ENCODE measurements at places on chromosomes 12 and 14.

DNA sequence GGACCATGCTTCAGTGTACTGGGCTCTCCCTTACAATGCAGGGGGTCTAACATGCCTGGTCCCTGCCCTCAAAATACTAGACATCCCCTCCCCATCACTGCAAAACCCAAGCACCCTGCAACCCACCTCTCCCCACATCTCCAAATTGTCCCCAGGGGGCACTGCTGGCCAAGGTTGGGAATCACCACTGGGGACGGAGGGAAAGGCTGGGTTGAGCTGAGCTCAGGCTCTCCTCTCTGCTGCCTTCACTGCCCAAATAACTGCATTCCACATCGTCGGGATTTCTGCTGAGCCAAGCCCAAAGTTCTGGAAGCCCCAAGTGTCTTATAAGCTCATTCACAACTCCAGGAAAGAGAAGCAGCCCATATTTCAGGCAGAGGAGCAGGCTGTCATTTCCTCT, 69.6 kb downstream of the NT5DC3 start:
- DNase-seq: no peak

DNA sequence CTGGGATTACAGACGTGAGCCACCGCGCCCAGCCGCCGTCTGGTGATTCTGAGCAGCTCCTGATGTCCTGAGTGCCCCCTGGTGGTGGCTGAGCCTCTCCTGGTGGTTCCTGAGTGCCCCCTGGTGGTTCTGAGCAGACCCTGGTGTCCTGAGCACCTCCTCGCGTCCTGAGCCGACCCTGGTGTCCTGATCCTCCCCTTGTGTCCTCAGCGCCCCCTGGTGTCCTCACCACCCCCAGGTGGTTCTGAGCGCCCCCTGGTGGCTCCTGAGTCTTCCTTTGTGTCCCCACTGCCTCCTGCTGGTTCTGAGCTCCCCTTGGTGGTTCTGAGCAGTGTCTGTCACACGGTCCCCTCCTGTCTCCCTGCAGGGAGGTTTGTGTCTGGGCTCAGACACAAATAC, 1304.9 kb downstream of the TMEM121 start:
- no peak for DNase-seq

DNA sequence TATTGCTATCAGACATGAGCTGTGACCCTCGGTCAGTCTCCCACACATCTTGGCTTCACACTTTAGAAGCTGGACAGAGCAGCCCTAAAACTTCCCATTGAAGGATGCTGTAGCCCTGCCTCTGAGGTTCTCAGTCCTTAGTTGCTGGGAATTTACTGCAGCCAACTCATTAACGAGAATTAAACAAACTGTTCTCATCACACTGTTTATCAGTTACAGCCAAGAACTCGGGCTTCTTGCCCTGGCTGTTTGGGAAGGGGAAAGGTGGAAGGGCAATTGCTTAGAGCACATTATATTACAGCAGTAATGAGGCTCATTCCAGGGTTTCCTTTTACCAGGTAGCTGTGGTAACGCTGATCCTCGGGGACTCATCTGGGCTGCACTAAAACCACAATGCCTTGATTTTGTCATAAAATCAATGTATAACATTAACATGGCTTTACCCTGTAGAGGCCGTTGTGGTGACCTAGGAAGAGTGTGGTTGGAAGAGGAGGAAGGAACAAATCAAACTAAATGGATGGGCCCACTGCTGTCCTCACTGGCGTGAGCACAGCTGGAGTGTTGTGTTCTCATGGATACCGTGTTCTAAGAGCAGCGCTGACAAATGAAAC, 87.1 kb downstream of the GPR135 start:
- DNase-seq: peak; percentile 21

DNA sequence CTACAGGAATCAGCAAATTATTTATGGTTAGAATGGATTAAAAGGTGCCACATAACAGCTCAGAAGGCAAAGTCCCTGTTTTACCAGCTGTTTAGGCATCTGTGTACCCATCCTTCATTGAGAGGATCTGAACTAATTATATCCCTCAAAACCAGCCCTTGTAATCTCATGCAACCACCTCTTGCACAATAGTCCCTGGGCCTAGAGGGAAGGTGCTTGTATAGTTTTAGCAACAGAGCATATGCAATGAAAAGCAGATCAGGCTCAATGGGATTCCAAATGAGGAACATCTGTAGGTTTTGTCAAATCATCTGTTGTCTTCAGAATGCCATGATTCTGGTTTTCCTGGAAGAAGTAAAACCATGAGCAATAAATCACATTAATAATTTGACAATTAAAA, 26.0 kb upstream of the GLIPR1L2 start:
- no peak for DNase-seq

GRCh38 chr14:96484399-96484798, 17.8 kb upstream of the PAPOLA start:
- no peak for DNase-seq

GRCh38 chr14:61178226-61179060, 102.7 kb downstream of the TMEM30B start:
- DNase-seq: no peak
